T-cell (primary cell): ENCODE measurements at places on chromosomes 5 and 9.

DNA sequence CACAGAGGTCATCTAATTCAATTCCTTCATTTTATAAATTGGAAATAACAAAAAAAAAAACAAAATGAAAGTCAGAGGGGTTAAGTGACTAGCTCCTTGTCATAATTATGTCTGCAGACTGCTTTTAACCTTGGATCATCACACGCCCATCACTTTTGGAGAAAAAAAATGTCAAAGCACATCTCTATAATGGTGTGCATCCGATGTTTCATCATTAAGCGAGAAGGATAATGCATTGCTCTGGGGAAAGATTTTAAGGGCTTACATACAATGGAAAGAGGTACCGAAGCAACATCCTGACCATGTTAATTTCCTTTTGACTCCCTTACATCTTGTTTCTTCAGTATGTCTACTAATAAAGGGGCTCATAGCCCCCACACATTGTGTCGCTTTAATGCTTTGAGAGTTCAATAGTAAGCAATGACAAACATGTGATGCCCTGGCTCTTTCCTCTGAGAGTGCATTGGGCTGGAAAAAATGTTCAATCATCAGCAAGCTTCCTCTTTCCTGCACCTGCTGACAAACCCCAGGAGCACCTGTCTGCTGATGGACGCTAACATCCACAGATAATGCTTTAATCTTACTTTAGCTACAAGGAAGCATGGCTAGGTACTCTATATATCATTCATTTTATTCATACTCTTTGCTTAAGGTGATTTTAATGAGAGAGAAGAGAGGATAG is 242.2 kb downstream of the SMARCA2 start:
- DNase-seq = no peak

- no peak for DNase-seq
Measured at GRCh38 chr5:56981548-56982315, 29.8 kb upstream of the MIER3 start.

- DNase-seq = no peak
Measured at GRCh38 chr9:78811622-78812276, 514.8 kb downstream of the PSAT1 start.

DNA sequence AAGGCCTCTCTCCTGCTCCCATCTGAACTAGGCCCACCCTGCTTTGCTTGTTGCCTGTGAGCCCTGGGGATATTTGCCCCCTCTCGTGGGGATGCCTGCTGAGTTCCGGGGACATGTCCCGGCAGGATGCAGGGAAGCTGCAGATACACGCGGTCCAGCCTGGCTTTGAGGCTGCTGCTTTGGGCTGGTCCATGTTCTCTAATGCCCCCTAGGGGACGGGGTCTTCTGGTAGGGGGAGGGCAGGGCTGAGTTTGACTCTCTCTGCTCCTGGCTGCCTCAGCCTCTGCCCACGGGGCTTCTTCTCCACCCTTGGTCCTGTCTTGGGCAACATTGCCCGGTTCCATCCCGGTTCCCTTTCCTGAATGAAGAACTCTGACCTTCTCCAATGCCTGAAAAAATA is 84.9 kb upstream of the ASS1 start:
- DNase-seq = no peak

GRCh38 chr5:128596071-128596470 is 58.0 kb upstream of the FBN2 start:
- DNase-seq = no peak

GRCh38 chr5:107670932-107671741 is at the start of gene EFNA5:
Gene EFNA5 (minus strand): TSS chr5:107670937.
- DNase-seq = no peak
